ENCODE measurements at places on chromosomes 13 and 19.

DNA sequence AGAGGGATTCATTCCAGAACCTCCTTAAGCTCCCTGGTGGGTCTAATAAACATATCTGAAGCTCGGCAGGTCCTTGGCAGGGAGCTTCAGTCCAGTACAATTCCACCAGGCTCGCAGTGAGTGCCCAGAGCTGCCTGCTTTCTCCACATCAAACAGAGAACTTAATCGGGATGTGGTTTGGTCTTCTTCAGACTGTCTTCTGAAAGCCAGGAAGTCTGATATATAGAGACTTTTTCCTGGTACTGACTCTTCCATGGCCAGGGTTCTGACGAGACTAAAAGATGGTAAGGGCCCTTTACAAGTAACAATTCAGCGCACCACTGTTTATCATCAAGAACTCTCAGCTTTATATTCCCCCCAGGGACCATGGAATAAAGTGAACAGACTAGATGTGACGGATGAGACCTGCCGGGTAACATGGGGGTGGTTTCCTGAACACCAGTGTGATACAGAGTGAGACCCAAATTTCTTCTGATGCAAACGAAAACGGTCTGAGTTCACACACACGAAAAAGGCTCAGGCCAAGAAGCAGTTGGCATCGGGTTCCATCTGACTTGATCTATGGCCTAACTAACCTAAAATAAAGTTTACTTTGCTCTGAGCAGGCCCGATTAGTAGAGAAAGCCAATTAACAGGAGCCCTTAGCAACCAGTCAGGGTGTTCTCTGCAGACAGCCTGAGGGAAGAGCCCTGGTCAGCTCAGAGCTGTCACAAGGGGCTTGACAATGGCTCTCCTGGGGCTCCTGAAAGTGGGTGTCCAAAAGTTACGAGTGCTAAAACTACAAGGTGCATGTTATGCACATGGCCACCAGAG, 29.0 kb downstream of the RANBP3 start:
- no peak for DNase-seq

DNA sequence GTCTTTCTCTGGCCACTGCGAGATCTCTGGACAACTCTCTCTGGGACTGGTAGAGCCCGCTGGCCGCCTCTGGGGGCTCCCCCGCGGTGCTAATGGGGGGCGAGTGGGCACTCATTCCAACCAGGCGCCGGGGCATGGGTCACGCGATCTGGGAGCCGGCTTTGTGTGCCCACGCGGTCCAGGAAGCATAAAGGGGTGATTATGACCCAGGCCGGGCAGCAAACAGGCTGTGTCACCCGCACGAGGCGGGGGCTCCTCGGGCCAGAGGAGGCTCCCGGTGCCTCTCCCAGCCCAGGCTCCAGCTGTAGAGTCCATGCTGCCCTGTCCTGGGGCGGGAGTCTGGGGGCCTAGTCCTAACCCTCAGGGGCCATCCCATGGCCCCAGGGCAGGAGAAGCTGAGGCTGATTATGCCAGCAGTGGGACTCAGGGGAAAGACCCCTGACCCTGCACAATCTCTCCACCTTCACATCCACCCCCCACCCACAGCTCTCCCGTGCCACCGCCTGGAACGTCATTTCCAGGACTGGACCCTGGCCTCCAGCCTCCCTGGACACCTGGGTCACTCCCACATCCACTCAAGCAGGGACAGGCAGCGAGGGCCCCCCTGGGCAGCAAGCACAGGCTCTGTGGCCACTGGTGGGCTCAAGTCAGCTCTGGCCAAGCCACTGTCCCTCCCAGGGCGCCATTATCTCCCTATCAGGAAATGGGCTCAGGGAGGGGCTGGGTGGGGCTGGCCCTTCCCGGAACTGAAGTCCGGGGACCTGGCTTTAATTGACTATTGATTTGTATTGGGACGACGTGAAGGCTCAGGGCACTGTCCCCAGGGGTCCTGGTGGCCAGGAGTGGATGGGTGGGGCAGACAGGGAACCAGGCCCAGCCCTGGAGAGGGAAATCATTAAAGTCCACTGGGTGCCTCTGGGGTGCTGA, 50.0 kb downstream of the PTPRS start:
- DNase-seq, result no peak

- DNase-seq, result no peak
These were observed 637 bp upstream of the PDS5B start for GRCh38 chr13:32585550-32586079.

DNA sequence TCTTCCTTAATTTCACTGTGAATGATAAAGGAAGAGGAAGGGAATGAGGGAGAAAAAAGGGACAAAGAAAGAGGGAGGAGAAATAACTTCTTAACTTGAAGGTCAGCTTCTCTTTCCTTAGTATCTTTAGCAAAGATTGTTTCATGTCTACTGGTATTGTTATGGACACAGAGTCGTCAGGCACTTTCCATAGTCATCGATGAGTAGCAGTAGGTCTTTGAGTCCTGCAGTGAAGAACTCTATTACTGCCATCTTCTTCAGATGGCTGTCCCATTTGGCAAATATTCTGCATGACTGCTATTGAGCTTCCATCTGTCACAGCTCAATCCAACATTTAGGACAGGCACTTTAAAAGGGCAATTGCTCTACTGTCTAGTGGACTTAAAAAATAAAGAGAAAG, 2463.1 kb downstream of the PCDH9 start:
- DNase-seq, result no peak

- no peak for DNase-seq
These were observed 1.4 kb downstream of the PARP4 start for GRCh38 chr13:24511019-24511815.

DNA sequence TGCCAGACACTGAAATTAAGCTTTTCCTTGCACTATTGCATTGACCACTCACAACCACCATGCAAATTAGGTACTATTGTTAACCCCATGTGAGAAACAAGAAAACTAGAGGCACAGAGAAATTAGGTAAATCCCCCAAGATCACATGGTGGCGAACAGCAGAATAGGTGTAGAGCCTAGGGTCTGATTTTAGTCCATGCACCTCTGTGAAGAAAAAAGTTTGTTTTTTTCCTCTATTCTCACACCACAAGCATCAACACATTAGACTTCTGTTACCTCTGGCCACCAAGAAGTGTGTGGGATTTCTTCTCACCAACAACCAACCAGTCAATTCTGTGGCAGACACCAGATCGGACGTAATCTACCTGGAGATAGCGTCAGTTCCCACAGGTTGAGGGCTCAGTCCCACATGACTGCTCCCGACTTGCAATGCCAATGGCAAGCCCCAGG, 391.9 kb downstream of the COG6 start:
- DNase-seq, result no peak

DNA sequence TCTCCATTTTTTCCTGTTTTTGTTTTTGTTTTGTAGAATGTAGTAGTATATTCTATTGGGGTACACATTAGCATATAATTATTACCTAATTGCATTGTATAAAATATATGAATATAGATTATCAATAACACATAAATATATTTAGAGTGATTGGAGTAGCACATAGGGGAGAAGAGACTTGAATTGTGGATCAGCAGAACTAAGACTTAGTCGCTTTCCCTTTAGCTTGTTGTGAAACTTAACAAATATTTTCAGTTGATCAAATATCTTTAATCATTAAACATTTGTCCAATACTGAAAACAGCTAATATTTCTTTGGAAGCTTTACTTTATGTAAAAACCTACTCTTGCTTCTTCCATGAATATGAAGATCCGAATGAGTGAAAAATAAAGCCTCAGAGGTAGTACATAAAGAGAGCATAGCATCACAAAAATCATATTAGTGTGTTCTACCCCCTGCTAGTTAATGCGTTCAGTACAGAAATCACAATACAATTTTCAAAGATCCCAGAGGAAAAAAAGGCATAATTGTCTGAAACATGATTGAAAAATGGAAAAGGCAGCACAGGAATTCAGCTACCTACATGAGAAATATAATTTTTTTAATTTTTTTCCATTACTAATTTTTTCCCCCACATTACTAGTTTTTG, 1348.0 kb upstream of the PRR20A start:
- DNase-seq, result no peak

DNA sequence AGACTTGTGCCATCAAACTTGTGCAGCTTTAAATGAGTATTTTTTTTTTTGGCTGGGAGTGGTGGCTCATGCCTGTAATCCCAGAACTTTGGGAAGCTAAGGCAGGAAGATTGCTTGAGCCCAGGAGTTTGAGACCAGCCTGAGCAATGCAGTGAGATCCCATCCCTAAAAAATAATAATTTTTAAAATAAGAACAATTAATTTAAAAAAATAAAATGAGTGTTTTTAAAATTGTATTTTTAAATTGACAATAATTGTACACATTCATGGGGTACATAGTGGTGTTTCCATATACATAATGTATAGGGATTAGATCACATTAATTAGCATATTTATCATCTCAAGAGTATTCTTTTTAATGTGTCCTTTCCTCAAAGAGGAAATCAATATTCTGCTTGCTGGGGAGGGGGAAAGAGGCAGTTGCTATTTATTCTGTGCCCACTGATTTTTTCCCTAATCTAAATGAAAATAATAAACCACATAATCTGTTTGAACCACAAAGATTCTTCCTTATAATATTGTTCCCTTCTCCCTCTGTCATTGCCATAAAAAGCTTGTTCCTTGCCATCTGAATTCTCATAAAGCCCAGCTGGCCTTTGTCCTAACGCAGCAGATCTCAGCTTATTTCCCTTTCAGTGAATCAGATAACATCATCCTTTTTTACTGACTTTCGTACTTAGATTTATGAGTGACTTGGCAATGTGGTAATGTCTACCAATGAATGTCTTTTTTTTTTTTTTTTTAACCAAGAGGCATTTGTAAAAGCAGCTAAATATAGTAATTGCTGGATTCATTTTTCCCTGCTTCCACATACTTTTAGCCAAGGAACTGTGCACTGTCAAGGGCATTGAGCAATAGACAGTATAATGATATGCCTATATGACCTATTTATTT, 81.8 kb upstream of the RUBCNL start:
- no peak for DNase-seq

- DNase-seq, result no peak
These were observed 919 bp downstream of the GTF3A start for GRCh38 chr13:27425158-27425917.

DNA sequence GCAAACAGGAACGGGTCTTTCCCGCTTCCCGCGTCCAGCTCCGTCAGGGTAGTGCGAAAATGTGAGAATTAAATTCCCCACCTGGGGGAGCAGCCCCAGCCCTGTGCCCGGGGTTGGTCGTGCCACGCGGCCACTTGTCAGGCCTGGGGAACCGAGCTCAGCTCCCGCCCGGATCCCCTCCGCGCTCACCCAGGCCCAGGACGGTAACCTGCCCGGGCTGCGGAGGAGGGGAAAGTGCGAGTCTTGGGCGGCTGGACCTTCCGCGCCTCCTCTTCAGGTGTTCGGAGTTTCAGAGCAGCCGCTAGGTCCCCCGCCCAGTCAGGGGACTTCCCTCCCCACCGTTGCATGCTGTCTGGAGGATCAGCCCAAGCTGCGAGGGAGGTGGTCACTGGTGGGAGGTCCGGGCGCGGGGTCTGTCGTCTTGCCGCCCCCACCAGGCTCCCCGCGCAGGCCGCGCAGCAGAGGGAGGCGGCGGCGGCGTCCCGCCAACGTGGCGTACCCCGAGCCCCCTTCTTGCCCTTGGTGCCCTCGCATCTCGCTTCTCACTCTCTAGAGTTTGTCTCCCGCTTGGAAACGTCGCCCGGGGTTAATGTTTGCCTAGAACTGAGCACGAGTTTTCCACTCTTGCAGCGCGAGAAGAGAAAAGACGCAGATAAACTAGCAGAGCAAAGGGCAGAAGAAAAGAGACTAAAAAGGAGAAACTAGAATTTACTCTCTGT, 8.1 kb downstream of the URAD start:
- no peak for DNase-seq

DNA sequence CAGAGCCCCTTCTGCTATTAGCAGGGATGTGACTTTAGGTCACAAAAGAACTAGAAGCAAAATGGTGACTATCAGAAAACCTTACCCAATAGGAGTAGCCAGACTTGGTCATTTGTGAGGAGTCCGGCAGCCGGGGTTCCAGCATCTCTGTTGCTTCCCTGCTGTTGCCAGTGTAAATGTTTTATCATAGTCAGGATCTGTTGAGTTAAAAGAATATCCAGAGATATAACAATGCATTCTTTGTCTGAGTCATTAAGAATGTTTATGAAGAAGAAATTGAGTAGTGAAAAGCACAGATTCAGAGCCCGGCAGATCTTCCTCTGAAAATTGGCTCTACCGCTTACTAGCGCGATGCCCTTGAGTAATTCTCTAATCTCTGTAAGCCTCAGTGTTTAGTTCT, 84.2 kb downstream of the COL4A2 start:
- no peak for DNase-seq

DNA sequence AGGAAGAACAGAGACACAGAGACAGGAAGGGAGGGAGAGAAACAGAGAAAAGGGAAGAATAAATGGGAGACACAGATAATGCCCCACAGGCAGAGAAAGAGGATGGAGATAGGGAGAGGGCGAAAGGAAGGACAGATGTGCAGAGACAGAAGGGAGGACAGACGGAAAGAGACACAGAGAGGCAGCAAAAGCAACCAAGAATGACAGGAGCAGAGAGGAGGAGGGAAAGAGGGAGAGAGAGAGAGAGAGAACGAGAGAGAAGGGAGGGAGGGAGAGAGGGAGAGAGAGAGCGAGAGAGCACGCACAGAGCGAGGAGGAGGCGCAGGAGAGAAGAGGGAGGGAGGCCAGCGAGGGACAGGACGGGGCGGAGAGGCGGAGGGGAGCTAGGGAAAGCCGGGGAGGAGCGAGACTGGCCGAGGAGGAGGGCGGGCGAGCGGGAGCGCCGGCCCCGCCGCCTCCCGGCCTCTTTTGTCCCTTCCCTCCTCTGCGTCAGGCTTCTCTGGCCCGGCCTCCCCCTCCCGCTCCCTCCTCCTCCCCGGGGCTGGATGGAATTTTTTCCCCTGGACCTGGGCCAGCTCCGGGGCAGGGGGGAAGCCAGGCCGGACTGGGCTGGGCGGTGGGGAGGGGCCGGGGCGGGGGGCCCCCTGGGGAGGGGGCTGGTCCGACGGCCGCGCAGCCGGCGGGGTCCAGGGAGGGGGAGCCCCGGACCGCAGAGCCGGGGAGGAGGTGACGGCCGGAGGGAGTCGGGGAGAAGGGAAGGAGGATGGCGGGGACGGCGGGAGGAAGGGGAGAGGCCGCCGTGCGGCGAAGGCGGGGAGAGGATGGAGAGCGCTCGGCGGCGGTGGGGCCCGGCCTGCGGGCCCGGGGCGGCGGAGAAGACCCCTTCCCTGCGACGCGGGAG, 4.2 kb upstream of the SPACA6 start:
- DNase-seq, result no peak

DNA sequence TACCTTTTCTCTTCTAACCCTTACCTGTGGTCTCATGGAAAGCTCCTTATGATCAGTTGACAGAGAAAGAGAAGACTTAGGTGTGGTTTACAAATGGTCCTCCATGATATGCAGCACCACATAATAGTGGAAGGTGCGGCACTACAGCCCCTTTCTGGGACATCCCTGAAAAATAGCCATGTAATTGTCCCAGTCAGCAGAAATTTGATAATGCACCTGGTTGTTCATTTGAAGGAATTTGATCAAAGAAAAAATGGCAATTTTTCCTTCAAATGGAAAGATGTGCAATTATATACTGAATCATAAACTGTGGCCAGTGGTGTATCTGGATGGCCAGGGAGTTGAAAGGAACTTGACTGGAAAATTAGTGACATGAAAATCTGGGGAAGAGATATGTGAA, 293.6 kb upstream of the PCDH20 start:
- DNase-seq, result no peak

- DNase-seq, result no peak
These were observed 1.3 kb downstream of the KLK6 start for GRCh38 chr19:50967929-50968715.

All from stimulated activated CD4-positive, alpha-beta T cell treated with anti-CD3 and anti-CD28 coated beads, Interleukin-1b, Interleukin-23, amount 100 ng/mL, for 1 hour (primary cell).